ENCODE measurements at places on chromosomes 7 and 10.

DNA sequence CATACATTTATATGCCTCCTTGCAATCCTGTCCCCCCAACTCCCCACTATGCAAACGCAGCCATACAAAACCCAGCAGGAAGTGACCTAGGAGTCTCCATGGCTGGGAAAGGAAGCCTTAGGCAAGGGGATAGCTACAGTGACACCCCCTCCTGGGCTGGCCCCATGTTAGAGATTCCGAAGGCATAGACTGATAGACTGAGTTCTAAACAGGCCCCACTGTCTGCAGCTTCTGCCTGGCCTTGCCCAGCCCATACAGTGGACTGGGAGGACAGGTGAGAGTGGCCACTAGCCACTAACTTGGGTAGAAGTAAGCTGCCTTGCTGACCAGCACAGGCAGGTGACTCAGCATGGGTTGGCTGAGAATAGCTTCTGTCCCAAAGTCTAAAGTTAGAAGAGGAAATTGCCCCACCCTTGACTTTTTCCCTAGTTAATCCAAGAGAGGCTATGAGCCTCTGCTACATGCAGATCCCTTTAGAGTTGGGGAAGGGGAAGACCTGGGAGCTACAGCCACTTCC, 106.3 kb downstream of the C10orf105 start:
- DNase-seq: no peak

- DNase-seq: no peak
Measured at GRCh38 chr10:59499460-59499859, 137.1 kb upstream of the FAM13C start.

DNA sequence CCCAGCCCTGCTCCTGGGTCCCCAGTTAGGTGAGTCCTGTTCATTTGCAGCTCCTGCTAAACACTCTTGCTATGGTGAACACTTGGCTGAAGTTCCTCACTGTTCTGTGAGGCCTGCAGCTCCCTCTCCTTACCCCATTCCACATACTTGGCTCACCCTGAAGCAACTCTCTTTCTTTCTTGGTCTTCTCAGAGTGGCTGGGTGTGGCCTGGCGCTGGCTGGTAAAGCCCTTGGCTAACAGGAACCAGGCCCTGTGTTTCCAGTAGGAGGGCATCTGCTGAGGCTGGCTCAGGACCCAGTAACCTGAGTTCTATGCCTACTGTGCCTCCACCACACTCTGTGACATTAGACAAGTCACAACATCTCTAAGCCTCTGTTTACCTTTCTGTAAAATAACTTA, 53.1 kb upstream of the COL13A1 start:
- DNase-seq: no peak

DNA sequence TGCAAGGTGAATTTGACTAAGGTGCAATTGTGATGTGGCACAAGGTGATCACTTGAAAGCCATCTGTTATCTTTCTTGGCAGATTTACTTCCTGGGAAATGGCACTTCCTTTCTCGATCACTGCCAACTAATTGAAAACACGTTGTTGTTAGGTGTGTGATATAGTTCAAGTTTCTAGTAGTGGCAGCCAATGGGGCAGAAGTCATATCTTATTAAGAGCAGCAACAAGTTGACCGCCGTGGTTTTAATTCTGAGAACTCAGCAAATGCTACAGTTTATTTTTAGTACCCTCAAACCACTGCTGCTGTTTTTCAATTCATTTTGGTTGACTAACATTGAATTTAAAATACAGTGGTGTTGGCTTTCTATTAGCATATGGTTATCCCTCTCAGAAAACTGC, 1.6 kb downstream of the CHN2 start:
- peak; percentile 64 for DNase-seq

- DNase-seq: no peak
Measured at GRCh38 chr7:4204513-4205165, 477.5 kb upstream of the FOXK1 start.

DNA sequence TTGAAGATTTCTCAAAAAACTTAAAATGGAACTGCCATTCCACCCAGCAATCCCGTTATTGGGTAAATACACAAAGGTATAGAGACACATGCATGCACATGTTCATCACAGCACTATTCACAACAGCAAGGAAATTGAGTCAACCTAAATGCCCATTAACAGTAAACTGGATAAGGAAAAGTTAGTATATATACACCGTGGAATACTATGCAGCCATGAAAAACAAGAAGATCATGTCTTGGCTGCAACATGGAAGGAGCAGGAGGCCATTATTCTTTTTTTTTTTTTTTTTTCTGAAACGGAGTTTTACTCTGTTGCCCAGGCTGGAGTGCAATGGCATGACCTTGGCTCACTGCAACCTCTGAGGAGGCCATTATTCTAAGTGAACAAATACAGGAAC, 749.0 kb downstream of the MAGI2 start:
- DNase-seq: no peak

- no peak for DNase-seq
Measured at GRCh38 chr7:42075418-42075817, 161.6 kb downstream of the GLI3 start.

- no peak for DNase-seq
Measured at GRCh38 chr7:111803015-111803758, 240.9 kb upstream of the IMMP2L start.

- no peak for DNase-seq
Measured at GRCh38 chr7:42128703-42129102, 108.3 kb downstream of the GLI3 start.

DNA sequence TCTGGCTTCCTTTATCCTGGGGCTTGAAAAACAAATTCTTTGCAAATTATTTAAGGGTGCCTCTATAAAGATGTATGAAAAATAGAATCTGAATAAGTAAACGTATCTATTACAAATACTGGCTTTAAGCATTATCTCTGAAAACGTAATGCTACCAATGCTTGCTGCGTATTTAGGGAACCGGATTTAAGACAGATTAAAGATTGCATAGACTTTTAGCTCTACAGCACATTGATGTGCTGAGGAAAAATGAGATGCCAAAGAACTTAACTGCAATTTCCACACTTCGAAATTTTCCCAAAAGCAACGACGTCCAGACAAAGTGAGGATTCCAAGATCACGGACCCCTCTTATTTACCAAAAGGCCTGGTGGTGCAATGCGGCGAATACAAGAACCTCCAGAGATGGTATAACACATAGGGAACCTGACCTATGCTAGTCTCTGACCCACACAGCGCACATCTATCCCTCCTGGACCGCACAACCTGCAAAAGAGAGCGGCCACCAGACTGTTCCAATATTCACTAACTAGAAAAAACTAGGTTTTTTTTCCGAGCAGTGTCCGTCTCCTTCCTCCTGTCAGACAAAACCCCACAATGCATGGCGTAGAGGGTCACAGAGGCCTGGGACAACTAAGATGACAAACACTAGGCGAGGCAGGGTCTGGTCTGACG, 34.3 kb upstream of the PHF14 start:
- DNase-seq: no peak

- no peak for DNase-seq
Measured at GRCh38 chr10:30528429-30528786, 94.4 kb downstream of the MAP3K8 start.

DNA sequence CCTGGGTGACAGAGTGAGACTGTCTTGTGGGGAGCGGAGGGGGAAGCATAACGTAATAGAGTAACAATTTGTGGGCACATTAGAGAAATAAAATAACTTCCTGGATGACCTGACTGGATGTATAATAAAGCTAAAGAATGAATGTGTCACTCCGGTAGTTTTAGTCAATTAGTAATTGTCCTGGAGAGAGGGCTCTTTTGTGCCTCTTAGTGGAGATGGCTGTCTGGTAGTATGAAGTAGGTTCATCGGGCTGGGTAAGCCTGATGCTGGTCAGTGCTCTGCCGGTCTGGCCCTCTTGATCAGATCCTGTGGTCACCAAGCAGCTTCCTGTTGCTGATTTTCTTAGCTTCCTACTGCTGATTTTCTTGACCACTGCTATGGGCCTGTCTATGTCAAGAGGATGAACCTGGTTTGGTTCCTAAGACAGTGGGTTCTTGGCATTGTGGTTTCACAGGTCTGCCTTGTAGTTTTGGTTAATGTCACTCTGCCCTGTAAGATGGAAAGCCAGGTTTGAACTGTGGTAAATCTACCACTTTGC, 34.1 kb downstream of the ZRANB1 start:
- DNase-seq: peak; percentile 18

All from CD4-positive, alpha-beta T cell treated with Interleukin-21 for 1 hour (primary cell).